ENCODE measurements at places on chromosomes 16 and 17. TPM values are rescaled to one million over a fixed set of nuclear protein-coding genes. Genes with fewer than 3 reads are reported as not detected.
A peak's percentile ranks its signal among the peaks of the same experiment; 100 is the strongest.

DNA sequence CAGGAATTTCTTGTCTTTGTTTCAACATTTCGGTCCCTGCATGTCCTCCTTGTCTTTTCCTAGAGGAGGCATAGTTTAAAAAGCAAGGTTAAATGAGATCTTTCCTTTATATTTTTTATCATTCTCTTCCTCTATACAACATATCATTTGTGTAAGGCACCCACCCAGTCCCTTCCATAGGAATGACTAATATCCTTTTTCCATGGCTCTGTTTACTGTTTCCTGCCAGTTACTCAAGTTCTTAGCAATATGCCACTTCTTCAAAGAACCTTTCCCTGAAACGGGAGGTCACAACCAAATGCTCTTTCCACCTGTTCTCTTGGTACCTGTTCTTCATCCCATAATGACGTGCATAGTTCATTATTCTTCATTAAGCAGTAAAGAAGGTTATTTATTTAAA lies 1237.1 kb upstream of the GOT2 start:
- H3K4me3 ChIP-seq, result no peak overlapping the region
- H3K27me3 ChIP-seq, result no peaks in the 10 kb centered on the region
- no peak for DNase-seq
- H3K27ac ChIP-seq, result no peak overlapping the region
- no peaks in the 10 kb centered on the region for H3K4me1 ChIP-seq

- peaks cover 8% of the 10 kb centered on the region for H3K4me1 ChIP-seq
- H3K27ac ChIP-seq, result no peak within 1 kb of the TSS
- peak; percentile 70 for DNase-seq
- H3K27me3 ChIP-seq, result peaks cover 21% of the 10 kb centered on the region
- peak within 1 kb of the TSS; percentile 62 for H3K4me3 ChIP-seq
These were observed at the start of gene KIF19 for GRCh38 chr17:74325743-74326379. Gene KIF19, plus strand, starts transcription at chr17:74326226. Its CDS starts 124 bp downstream, at chr17:74326350.

DNA sequence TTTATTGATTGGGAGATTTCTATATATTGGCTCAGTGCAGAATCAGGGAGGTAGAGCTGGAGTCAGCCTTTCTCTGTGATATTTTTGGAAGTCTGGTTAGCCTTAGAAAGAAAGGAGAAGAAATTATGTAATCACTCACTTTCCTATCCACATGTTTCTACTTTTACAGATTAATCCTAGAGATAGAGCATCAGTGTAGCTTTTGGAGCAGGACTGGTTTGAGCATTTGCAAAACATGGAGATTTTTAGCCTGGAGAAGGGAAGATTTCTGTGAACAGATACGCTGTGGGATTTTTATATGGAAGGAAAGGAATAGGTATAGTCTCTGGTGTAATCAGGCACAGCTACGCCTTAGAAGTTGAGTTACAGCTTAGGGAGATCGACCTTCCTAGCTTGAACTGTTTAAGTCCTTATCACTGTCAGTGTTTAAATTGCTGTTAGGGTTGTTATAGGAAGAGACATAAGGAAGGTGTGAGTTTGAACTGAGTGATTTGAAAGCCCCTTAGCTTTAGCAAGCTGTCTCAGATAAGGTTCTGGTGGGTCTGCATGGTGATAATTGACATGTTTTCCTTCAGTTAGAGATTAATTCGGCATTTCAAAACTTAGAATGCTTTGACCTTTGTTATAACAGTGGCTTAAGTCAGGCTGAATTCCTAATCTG lies 20.5 kb downstream of the METTL9 start:
- no peak overlapping the region for H3K4me3 ChIP-seq
- H3K27me3 ChIP-seq, result no peaks in the 10 kb centered on the region
- DNase-seq, result no peak
- no peak overlapping the region for H3K27ac ChIP-seq
- peaks cover 4% of the 10 kb centered on the region for H3K36me3 ChIP-seq

GRCh38 chr17:17391668-17392370 lies 85.0 kb upstream of the MED9 start:
- no peak overlapping the region for H3K27ac ChIP-seq
- H3K36me3 ChIP-seq, result no peaks in the 10 kb centered on the region
- peaks cover 20% of the 10 kb centered on the region for H3K4me1 ChIP-seq
- DNase-seq, result peak; percentile 60
- H3K27me3 ChIP-seq, result peaks cover 10% of the 10 kb centered on the region
- peak overlapping the region; percentile 88 for H3K4me3 ChIP-seq

- no peak overlapping the region for H3K27ac ChIP-seq
- no peaks in the 10 kb centered on the region for H3K36me3 ChIP-seq
- H3K4me3 ChIP-seq, result no peak overlapping the region
- H3K4me1 ChIP-seq, result no peaks in the 10 kb centered on the region
- DNase-seq, result no peak
- no peaks in the 10 kb centered on the region for H3K27me3 ChIP-seq
These were observed 93.3 kb downstream of the ASIC2 start for GRCh38 chr17:33199571-33200510.

FOXC2 gene
- total RNA-seq, result not detected

CDK3 gene
- 8.7 TPM for total RNA-seq

Measured in activated T-cell treated with anti-CD3 and anti-CD28 coated beads, Interleukin-2, amount 50 U/mL, for 72 hours (primary cell).